ENCODE measurements at places on chromosomes 13 and 19. TPM values are rescaled to one million over a fixed set of nuclear protein-coding genes. Genes with fewer than 3 reads are reported as not detected.

KL gene
- 0.12 TPM for total RNA-seq

SPRED3 gene
- total RNA-seq: 12.0 TPM

GRCh38 chr13:44972956-44973581 is 16.2 kb downstream of the NUFIP1 start:
- H3K27ac ChIP-seq: no peak overlapping the region
- no peaks in the 10 kb centered on the region for H3K27me3 ChIP-seq
- H3K4me3 ChIP-seq: no peak overlapping the region
- no peak for DNase-seq
- no peaks in the 10 kb centered on the region for H3K4me1 ChIP-seq
- peaks cover 1% of the 10 kb centered on the region for H3K36me3 ChIP-seq

DNA sequence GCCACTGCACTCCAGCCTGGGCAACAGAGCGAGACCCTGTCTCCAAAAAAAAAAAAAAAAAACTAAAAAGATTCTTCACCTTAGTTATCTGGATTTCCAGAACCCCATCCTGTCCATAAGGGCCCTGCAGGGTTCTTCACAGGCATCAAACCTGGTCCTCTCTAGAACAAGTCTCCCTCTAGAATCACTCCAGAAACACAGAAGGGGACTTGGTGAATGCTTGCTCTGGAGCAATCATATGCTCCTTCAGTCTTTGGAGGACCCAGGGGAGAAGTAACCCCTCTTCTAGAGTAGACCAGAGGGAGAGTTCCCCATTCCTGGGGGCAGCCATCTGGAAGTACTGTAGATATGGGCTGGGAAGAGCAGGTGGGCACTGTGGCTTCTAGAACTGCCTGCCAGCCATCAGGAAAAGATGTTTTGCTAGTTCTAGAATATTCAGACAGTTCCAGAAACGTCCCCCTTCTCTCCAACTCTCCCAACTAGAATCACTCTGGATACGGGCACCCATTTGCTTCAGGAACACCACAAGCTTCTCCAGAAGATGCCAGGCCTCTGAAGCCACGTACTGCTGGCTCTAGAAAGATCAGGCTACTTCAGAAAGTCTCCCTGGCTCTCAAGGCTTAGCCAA is 2.8 kb downstream of the FUT1 start:
- H3K27me3 ChIP-seq: peaks cover 58% of the 10 kb centered on the region
- H3K4me3 ChIP-seq: no peak overlapping the region
- H3K36me3 ChIP-seq: peaks cover 5% of the 10 kb centered on the region
- H3K4me1 ChIP-seq: peaks cover 34% of the 10 kb centered on the region
- DNase-seq: no peak

- no peak for DNase-seq
- no peak overlapping the region for H3K27ac ChIP-seq
- no peaks in the 10 kb centered on the region for H3K36me3 ChIP-seq
Measured at GRCh38 chr19:52786078-52786463, 520 bp downstream of the ZNF600 start.

GRCh38 chr13:21025539-21025938 is 35.8 kb downstream of the LATS2 start:
- no peak overlapping the region for H3K27ac ChIP-seq
- no peaks in the 10 kb centered on the region for H3K27me3 ChIP-seq
- no peak for DNase-seq

DNA sequence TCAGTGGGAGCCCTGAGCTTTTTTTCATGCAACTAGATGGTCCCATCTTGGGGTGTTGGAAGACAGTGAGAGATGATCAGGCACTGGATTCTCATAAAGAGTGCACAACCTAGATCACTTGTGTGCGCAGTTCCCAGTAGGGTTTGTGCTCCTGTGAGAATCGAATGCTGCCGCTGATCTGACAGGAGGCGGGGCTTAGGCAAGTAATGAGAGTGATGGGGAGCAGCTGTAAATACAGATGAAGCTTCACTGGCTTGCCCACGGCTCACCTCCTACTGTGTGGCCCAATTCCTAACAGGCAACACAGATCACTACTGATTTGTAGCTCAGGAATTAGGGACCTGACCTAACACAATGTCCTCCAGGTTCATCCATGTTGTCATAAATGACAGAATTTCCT is 43.6 kb upstream of the UBAC2 start:
- DNase-seq: no peak
- H3K27ac ChIP-seq: no peak overlapping the region
- no peak overlapping the region for H3K4me3 ChIP-seq
- H3K36me3 ChIP-seq: no peaks in the 10 kb centered on the region

DNA sequence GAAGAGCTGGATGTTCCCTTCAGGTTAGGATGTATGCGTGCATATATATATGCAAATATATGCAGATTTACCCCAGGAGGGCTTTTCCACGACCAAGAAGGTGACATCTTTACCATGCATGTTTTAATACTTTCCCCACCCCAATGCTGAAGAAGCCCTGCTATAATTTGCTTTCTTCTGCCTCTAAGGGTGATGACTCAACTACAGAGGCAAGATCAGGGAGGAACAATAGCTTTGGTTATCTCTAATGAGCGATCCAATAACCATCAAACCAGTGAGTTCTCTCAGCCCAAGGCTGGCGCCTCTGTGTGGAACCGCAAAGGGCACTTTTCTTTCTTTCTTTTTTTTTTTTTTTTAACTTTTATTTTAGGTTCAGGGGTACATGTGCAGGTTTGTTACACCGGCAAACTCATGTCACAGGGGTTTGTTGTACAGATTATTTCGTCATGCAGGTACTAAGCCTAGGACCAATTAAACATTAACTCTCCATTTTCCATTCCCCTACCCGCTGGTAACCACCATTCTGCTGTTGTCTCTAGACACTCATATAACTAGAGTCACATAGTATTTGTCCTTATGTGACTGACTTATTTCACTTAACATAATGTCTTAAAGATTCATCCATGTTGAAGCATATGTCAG is 25.7 kb upstream of the UBE2L5 start:
- H3K4me1 ChIP-seq: peaks cover 18% of the 10 kb centered on the region
- H3K27ac ChIP-seq: no peak overlapping the region
- no peak for DNase-seq
- no peak overlapping the region for H3K4me3 ChIP-seq
- peaks cover 12% of the 10 kb centered on the region for H3K27me3 ChIP-seq
- H3K36me3 ChIP-seq: no peaks in the 10 kb centered on the region
